Dermis blood vessel endothelial cell (primary cell): ENCODE measurements at places on chromosomes 11 and 22.

DNA sequence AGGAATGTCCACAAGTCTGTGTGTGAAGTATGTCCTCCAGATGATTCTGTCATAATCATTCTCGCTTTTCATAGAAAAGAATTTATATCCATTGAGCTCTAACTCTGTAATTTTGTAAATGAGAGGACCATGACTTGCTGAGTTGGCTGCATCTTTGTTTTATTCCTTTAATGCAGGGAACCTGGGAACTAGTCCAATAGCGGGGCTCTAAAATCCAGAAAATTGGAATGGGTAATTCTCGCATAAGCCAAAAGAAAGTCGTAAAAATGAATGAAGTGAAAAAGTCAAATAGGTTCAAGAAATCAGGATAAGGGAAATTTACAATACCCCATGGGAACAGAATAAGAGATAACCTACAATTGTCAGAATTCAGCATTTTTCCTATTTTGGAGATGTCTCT is 232.5 kb downstream of the RAB38 start:
- DNase-seq: no peak

DNA sequence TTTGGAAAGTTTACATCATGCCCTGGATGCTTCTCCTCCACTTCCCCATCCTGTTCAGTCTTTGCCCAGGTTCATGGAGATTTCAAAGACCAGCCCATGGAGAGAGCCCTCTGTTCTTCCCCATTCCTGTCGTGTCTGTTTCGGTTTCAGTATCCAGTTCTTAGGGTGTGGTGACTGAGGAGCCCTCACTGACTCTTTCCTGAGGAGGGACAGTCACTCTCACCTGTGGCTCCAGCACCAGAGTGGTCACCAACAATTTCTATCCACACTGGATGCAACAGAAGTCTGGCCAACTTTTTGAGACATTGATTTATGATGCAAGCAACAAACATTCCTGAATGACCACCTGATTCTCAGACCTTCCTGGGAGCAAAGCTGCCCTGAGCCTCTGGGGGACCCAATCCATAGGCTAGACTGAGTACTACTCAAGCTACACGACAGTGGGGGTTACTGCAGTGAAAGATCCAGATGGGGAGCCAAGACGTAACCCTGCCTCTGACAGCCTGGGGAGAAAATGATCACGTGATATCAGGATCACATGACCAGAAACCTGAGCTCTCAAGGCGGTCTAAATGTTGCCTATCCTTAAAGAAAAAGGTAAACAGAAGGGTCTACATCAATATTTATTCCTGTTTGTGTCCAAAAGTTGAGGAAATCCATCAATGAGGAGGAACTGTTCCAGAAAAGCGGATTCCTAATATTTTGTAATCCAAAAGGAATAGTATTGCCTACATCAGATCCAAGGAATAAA is 76.2 kb upstream of the VPREB1 start:
- DNase-seq: no peak

DNA sequence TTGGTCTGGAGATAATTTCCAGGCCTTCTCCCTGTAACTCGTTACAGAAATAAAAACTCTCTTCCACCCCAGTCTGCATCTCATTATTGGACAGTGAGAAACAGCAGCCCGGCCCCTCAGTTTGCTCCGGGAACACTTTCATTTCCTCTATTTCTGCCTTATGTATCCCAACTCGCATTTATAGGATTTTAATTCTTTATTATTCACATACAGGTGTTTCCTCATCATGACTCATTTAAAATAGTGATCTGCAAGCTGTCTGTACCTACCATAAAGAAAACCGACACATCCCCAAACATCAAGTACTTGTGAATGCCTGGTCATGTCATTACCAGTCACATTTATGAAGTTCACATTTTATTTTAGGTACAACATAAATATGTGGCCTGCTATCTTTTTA is 42.8 kb downstream of the PIWIL3 start:
- peak; percentile 86 for DNase-seq

- DNase-seq: no peak
These were observed 28.9 kb upstream of the CHRM4 start for GRCh38 chr11:46420513-46420912.

DNA sequence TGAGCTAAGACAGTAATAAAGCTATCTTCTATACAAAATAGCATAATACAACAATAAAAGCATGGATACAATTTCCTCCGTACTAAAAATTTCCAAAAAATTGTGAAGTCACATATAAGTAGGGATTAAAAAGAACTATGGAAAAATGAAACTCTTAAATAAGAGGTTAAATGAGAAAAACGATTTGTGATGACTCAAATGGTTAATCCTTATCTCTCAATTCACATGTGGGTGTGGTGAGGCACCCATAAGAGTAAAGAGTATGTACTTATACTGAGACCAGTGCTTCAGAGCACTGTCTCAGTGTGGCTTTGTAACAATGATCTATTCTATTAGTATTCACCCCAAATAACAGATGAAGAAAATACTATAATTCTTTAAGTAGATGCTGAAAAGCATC is 25.0 kb upstream of the CCDC34 start:
- no peak for DNase-seq

- no peak for DNase-seq
These were observed 868.0 kb downstream of the NTM start for GRCh38 chr11:132238331-132238866.

GRCh38 chr11:10355257-10355661 is 50.4 kb downstream of the ADM start:
- DNase-seq: no peak

GRCh38 chr11:72292106-72292785 is 48.3 kb upstream of the PHOX2A start:
- no peak for DNase-seq

- no peak for DNase-seq
These were observed 382.7 kb downstream of the METTL15 start for GRCh38 chr11:28490773-28491382.

GRCh38 chr11:26551186-26551801 is 20.8 kb downstream of the MUC15 start:
- DNase-seq: no peak

- no peak for DNase-seq
These were observed 28.1 kb downstream of the NRXN2 start for GRCh38 chr11:64694821-64695365.

- no peak for DNase-seq
These were observed 1046.9 kb downstream of the BRD1 start for GRCh38 chr22:48780597-48781277.

DNA sequence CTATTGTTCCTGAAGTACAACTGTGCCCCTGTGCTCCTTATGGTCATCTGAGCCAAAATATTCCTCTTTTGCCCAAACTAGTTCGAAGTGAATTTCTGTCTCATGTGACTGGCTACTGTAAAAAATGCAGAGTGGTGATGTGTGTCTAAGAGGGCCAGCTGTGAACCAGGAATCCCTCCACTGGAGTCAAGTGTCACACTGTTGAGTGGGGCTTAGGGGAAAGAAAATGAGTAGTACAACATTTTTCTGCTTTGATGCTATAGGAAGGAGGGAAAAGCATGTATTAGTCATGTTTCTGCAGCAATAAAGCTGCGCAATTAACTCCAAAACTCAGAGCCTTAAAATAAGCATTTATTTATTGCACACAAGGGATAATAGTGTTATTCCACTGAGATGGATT is 39.8 kb upstream of the HMGXB4 start:
- no peak for DNase-seq

- no peak for DNase-seq
These were observed 70.7 kb downstream of the PAK1 start for GRCh38 chr11:77403211-77403610.

DNA sequence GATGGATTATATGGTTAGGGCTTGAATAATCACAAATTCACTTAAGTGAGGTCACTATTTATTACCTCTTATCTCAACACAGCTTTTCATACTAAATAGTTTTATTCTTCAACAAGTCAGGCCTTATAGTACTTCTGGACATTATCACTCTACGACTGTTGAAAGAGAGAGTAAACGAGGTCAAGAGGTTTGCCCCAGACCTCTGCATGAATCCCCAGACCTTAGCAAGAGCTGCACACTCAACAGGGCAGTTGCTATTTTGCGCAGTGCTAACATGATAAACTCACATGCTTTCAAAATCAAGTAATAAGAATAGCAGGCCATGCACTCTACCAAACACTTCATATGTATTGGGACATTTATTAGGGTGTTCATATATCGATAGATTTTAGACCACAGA is 60.5 kb downstream of the DDI1 start:
- DNase-seq: no peak

- no peak for DNase-seq
These were observed 1272.6 kb downstream of the BRD1 start for GRCh38 chr22:48554893-48555572.

GRCh38 chr11:94672636-94673035 is 95.5 kb upstream of the AMOTL1 start:
- DNase-seq: no peak

GRCh38 chr11:93128574-93128973 is 69.2 kb downstream of the SLC36A4 start:
- DNase-seq: no peak

GRCh38 chr11:10309163-10310093 is 4.6 kb downstream of the ADM start:
- DNase-seq: peak; percentile 80

DNA sequence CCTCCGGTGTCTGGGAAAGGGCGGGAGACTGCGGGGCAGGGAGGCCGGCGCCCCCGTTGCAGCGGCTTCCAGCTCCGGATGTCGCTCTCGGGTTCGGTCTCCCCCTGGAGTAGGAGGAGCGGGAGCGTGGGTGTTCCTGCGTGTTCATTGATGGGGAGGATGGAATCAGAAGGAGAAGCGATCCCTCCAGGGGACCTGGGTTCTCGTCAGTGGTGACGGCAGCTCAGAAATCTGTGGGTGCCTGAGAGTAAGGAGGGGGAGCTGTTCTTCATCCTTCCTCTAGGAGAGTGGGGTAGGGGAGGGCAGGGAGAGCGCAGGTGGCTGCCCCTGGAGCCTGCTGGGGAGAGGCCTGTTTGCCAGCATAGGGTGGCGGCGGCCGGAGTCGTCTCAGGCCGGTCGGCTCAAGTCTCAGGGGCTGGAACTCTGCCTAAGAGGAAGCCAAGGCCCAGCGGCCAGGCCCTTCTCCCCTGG is 1.1 kb downstream of the UBASH3B start:
- DNase-seq: peak; percentile 52

DNA sequence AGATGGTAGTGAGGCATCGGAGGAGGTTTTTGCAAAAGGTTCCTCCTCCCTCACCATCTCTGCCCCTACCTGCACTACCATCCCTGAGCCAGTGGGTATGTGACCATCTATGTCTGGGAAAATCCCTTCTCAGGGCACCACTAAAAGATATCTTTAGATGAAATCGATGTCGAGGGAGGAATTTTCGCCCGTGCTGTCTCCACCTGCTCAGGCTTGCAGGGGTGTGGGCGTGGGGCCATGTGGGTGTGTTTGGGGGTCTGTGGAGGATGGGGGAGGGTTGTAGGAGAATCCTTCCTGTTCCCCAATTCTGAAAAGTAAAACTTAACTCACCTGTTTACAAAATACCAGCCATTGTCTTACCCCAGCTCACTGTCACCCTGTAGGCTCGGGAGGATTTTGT is 12.4 kb downstream of the MPPED1 start:
- no peak for DNase-seq

DNA sequence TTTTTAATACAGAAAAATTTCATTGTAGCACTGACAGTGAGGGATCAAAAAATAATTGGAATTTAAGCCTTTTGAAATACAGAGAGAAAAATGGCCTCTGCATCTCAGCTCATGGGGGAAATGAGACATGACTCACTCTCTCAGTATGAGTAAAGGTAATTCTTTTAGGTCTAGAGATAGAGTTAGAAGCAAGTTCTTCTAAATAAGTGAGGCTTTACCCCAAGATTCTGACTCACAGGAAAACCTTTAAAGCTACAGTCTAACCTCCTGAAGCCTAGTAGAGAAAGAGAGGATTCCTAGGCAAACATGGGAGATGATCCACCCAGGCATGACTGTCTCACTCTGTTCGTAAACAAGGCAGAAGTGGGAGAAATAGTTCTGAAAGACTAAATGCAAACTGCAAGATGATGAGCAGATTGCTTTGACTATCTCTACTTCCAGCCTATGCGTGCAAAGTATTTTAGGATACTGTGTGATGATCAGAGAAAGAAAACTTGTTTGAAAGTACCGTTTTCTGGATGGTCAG is 1003.3 kb upstream of the CCDC90B start:
- no peak for DNase-seq

GRCh38 chr11:65329944-65330403 is 3.7 kb upstream of the DPF2 start:
- DNase-seq: peak; percentile 97

GRCh38 chr11:130217133-130218031 is 57.8 kb downstream of the ST14 start:
- no peak for DNase-seq

GRCh38 chr11:21798216-21798615 is 394.7 kb upstream of the ANO5 start:
- no peak for DNase-seq

DNA sequence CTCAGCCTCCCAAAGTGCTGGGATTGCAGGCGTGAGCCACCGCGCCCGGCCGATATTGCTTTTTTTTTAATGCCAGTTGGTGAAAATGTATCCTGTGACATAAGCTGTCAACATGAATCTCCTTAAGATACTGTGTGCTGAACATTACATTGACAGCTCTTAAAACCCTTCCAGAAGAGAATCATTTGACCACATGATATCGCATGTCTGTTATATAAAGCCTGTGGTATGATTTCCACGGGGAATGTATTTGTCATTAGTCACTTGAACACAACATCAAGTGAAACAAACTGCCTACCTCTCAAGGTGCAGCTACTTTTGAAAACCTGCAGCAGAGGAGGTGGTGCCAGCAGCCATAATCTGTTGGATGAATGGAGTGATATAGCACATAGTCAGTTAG is 67.0 kb downstream of the BCL2L13 start:
- DNase-seq: no peak

DNA sequence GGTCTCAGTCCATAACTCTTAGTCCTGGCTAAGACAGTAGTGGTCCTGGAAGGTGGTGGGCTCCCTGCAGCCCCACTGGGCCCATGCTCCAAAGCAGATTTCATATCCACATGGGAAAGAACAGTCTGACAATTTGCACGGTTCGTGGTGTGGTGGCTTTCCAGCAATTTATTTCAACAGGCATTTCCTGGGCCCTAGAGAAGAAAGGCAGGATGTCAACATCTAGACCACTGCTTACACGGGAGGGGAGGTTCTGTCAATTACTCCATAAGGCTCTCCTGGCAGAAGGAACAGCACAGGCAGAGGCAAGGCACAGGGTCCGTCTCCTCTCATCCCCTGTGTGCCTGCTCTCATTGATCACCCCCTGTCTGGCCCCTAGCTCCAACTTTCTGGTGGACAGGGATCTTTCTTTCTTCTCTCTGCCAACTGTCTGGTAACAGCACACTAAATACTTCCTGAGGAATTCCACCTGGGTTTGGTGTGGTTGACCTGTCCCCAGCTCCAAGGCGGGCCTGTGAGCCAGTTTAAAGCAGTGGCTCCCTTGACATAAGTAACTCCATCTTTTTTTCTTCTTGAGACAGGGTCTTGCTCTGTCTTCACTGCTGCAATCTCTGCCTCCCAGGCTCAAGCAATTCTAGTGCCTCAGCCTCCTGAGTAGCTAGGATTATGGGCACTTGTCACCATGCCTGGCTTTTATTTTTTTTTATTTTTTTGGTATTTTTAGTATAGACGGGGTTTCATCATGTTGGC is 5.1 kb upstream of the A4GALT start:
- DNase-seq: no peak
